ENCODE measurements at places on chromosomes 4 and X.

DNA sequence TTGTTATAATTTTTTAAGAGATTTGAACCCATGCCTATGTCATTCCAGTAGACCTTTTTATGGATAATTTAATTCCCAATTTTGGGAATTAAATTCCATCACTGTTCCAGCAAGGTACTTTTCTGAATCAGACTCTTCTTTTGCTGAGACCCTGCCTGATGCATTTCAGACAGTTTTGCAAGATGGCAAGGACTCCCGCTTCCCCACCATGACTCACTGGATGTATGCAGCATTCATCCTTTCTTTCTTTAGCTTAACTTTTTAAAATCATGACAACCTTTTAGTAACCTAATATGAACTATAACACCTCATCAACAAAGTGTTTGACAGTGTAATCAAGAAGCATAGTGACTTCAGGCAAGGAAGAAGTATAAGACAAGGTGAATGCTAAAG, 178.1 kb upstream of the LEF1 start:
- no peak for DNase-seq

- DNase-seq, result no peak
These were observed 15.2 kb downstream of the EFNB1 start for GRCh38 chrX:68843992-68844391.

DNA sequence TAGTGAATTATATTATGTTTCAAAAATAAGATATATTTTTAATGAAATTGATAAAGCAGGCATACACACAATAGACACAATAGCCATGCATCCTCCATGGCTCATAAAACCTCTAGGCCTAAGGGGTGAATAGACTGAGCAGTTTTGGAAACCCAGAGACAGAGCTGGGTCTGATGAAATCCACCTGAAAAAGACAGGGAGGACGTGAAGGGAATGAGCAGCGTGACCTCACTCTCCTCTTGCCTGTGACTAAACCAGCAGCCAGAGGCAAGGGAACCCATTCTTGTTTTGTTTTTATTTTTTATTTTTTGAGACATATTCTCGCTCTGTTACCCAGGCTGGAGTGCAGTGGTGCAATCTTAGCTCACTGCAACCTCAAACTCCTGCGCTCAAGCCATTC, 424.4 kb upstream of the FAM241A start:
- DNase-seq, result no peak

GRCh38 chr4:15917297-15917696, 21.2 kb downstream of the FGFBP1 start:
- DNase-seq, result no peak

- DNase-seq, result no peak
These were observed 1.4 kb downstream of the HELT start for GRCh38 chr4:185019456-185020292.

- DNase-seq, result no peak
These were observed 39.7 kb downstream of the REPS2 start for GRCh38 chrX:16986169-16986568.

DNA sequence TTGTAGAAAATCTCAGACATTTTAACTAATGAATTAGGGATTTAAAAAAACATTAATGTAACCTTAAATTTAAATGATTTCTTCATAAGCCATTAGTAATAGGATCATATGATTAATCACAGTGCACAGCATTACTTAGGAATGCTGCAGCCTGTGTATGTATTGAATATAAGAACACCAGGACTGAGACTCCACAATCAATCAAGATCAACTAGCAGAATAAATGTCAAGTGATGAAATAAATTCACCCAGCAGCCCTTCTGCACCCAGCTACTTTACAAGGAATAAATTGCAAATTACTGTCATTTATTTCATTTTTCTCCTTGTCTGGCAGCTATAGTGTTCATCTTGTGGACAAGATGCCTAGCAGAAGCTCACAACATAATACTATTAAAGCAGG, 46.5 kb downstream of the NEIL3 start:
- DNase-seq, result no peak

DNA sequence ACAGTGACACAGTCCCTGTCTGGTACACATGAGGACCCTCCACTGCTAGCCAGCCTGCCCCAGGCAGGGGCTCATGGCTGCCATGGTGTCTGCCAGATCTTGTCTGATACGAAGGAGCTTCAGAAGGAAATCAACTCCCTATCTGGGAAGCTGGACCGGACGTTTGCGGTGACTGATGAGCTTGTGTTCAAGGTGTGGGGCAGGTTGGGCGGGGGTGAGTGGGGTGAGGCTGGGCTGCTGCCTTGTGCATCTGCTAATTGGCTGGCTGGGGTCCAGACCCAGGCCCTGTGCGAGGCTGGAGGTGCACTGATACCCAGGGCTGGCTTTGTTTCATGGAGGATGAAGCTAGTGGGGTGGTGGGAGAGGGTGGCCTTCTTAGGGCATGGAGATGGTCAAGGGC, 13.8 kb downstream of the CCDC22 start:
- DNase-seq, result no peak

DNA sequence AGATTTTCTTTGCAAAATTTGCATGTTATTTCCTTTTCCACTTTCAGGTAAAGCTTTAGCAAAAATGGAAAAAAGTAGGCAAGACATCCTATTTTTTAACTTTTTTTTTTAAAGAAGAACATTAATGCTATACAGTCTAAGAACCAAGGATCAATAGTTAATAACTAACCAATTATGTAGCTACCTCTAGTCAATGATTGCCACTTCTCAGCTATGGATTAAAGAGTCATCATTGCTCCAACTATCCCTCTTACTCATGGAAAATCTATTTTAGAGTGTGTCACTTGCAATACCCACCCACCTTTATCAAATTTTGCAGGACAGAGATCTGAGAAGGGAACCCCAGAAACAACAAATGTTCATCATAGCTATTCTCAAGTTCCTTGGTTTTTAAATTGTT, 223.1 kb downstream of the ANK2 start:
- DNase-seq, result no peak

DNA sequence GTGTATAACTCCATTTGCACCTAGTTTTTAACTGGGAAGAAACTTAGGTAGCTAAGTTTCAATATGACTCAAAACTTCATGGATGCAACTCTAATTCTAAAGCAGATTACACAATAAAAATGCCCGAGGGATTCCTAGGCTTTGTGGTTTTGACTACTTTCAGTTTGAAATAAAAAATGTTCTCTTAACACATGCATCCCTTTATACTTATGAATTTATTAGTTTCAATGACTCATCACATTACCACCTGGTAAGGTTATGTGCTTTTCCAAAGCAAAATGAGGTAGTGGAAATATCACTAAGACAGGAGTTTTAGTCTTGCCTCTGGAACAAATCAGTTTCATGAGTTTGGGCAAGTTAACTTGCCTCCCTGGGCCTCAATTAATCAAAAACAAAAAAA, 125.5 kb downstream of the OPHN1 start:
- peak; percentile 17 for DNase-seq

DNA sequence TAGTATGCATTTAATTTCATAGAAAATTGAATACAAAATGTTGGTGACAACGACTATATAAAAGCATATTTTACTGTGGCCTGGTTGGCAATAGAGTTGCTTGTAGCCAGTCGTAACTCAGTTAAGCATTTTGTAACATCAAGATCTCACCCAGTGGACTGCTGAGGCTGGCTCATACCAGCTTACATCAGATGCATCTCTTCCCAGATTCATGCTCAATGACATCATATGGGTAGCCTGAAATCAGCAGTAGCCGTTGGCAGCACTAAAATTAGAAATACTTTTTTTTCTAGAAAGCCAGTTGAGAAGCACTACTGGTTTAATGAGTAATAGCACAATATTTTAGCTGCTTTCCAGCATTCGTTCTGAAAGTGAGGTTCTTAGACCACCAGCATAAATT, 341.2 kb downstream of the TECRL start:
- no peak for DNase-seq

- DNase-seq, result no peak
These were observed 978.3 kb upstream of the TENM3 start for GRCh38 chr4:181264893-181265292.

GRCh38 chr4:79073471-79073870, 134.2 kb upstream of the PAQR3 start:
- DNase-seq, result no peak

- DNase-seq, result no peak
These were observed 257.8 kb downstream of the ARAP2 start for GRCh38 chr4:35986537-35986936.

- no peak for DNase-seq
These were observed 361.6 kb downstream of the GRIA2 start for GRCh38 chr4:157582141-157582540.

DNA sequence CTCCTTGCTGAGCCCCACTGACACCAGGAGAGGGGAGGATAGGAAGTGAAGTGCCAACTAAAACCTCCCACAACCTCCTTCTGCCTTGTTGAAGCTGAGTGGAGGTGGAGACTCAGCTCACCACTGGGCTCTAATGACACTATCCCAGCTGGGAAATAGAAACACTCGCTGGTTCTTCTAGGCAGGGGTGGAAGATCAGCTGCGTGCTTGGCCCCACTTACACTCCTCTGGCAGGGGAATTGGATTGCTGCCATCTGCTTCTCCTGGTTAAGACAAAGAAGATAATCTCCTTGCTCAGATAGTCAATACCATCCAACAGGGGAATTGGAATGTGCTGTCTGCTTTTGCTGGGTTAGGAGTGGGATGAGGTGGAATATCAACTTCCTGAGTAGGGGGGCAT, 392.5 kb downstream of the ZNF674 start:
- DNase-seq, result no peak

All from AG20443 (cell line).